ENCODE measurements at places on chromosomes 12 and 14.

- no peak for DNase-seq
Measured at GRCh38 chr12:121084229-121084628, 45.2 kb upstream of the OASL start.

DNA sequence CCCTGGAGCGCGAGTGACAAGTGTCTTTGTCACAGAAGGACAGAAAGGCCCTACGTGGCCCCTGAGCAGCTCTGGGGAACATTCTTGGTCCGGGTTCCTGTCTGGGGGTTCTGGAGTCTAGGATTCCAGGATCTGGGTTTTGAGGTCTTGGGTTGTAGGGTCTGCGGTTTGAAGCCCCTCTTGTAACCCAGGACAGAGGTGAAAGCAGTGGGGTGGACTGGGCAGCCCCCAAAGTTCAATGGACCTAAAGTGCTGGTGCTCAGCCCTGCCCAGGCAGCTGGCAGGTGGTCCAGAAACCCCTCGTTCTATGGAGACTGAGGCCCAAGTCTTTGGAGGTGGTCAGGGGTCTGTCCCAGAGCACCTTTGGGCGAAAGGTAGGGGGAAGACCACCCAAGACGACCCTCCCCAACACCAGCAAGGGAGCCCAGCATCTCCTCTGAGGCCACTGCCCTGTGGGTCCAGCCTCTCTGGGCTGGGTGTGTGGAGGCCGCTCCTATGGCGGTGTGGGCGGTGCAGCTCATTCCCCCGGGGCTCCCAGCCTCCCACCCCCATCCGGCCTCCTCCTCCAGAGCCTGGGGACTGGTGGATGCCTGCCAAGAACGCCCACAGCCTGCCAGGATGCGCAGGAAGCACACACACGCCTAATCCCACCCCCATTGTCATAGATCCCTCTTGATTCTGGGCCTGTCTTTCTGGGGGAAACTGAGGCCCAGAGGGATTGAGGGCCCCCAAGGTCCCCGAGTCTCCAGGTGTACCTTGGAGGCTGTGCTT, 30.2 kb upstream of the ANKRD9 start:
- DNase-seq: no peak

DNA sequence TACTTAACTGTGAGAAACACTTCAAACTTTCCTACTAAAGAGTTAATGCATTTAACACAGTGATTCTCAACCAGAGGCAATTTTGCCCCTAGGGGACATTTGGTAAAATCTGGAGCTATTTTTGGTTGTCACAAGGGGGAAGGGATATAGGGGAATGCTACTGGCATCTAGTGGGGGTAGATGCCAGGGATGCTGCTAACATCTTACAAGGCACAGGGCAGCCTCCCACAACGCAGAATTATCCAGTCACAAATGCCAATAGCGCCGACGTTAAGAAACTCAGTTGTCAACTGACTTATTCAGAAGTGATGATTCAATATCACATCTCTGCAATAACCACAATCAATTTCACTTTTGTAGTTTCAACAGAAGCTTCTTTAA, 2.0 kb downstream of the EEA1 start:
- peak; percentile 9 for DNase-seq

GRCh38 chr12:75658901-75659823, 147.8 kb upstream of the KRR1 start:
- no peak for DNase-seq

DNA sequence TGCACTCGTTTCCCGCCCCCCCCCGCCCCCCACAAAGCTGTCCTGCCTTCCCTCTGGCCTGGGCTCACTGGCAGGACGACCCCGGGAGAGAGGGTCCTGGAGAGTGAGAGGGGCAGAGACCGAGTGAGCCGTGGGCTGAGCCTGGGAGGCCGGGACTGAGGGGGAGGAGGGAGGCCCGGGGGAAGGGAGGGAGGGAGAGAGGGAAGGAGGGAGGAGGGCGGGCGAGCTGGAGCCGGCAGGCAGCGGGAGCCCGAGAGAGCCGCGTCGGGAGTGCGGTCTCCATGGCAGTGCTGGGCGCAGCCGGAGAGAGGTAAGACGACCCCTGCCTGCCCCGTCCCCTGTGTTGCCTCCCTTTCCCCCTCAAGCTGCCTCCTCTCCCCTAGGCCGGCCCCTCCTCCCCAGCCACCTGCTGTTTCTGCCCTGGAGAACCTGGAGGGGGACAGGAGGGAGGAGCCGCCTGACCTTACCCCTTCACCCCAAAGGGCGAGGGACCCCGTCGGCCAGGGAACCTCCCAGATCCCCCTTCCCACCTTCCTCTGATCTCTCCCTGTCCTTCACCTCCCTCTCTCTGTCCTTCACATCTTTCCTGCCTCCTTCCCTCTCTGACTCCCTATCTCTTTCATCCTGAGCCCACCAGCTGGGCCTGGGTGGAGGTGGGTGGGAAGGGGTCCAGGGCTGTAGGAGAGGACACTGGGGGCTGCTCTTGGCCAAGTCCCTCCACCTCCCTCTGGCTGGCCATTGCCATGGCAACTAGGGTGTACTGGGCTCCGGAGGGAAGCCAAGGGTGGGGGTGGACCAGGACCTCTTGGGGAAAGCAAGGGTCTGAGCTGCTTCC, at the start of gene GPR162:
GPR162 (plus strand) TSS at position 231 of the 835 bp plus-strand sequence. CDS start 2,078 bp downstream, outside the sequence.
- no peak for DNase-seq

DNA sequence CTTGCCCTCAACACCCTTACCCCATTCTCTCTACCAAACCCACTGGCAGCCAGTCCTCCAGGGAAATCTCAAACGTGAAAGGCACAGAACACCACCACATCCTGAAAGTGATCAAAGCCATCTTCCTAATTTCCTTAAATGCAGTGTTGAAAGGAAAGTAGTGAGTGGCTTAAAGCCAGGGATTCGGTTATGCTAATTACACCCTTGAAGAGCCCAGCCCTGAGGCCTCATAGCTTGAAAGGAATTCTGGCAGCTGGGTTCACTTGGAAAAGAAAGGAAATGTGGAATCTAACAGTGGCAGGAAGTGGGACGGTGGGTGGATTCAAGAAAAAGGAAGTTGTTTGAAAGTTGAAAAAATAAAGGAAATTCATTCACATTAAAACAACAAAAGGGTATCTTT, 73.0 kb upstream of the FICD start:
- no peak for DNase-seq

DNA sequence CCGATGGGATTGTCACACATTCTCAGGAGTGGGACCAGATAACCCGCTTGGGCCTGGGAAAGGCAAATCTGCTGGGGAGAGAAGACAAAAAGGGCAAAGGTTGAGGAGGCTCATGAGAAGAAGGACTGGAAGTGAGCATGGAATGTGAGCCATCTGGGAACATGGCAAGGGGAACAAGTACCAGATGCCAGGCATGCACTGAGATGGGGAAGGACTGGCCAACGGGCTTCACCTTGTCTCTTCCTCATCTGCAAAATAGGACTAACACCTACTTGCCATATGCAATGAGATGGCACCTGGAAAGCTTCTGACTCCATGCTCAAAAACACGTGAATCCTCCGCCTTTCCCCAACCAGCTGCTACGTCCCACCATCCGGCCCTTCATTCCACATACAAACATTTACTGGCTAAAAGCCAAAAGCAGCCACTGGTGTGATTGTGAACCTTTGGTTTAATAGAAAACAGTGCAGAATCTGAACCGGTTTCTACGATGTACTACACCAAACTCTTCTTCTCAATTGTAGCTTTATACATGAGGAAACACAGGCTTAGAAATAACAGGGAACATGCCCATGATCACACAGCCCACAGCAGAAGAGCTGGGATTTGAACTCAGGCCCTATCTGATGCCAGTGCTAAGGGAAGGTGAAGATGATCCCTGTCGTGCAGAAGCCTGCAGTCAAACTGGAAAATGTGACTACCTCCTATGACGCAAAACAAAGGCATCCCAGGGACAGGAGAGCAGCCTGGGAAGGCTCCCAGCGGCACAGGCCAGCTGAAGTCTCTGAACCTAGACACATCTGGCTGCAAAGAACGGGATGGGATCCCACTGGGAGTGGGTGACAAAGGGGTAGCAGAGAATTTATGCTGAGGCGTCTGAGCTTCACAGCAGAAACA, 112.1 kb downstream of the TTC7B start:
- no peak for DNase-seq

- no peak for DNase-seq
Measured at GRCh38 chr12:99649551-99649950, 2.0 kb downstream of the GARIN6 start.

- no peak for DNase-seq
Measured at GRCh38 chr12:49553512-49554088, 14.3 kb downstream of the MCRS1 start.

- DNase-seq: peak; percentile 39
Measured at GRCh38 chr12:106223485-106224354, 24.1 kb downstream of the CKAP4 start.

- DNase-seq: no peak
Measured at GRCh38 chr12:111126331-111126730, 206.0 kb upstream of the MYL2 start.

DNA sequence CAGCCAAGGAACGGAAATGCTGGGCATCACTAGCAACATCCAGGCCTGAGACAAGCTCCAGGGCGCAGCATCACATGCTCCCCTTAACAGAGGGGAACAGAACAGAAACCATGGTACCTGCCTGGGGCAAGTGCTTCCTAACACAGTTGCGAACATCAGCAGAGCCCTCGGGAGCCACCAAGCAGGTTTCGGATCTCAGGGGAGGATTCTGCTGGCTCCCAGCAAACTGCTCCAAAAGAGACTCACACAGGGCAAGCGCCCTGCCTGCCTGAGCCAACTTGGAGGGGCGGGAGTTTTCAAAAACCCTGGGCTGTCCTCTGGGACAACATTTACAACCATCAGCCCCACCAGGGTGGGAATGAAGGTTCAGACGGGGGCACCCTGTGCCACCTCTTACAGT, 19.6 kb downstream of the CHGA start:
- no peak for DNase-seq

DNA sequence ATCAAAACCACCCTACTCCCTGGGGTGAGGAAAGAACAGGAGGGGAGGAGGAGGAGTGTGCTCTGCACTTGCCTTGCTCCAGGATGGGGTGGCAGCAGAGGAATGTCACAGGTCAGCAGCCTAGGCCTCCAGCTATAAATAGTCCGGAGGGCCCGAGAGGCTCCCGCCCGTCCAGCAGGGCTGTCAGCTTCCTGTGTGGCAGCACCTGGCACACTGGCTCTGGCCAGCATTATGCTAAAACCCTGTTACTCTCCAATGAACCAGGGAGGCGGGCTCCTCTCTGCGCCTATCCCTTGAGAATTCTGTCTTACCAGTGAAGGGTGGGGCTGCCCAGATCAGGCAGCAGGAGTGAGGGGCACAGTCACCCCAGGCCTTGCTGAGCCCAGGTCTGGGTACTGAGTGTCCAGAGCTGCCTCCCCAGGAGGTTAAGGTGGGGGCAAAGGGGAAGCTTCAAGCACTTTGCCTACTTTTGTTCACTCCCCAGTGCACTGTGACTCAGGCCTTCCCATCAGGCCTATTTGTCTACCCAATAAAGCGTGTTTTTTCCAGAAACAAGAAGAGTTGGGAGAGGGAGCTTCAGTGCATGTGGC, 1.2 kb upstream of the COX14 start:
- no peak for DNase-seq

GRCh38 chr14:21414137-21414631, 30.4 kb upstream of the SUPT16H start:
- no peak for DNase-seq
